Spinal cord (tissue), 10 donors: ENCODE measurements at places on chromosomes 6 and 20. TPM values are rescaled to one million over a fixed set of nuclear protein-coding genes. Genes with fewer than 3 reads are reported as not detected.

NNAT gene
- 220 TPM for total RNA-seq

SLC12A5 gene
- 26.2 TPM for total RNA-seq

OPRM1 gene
- 20.9 TPM for total RNA-seq

C6orf58 gene
- not detected for total RNA-seq

TFAP2C gene
- total RNA-seq = 0.50 TPM

ARMH2 gene
- total RNA-seq = 1.1 TPM

PCED1A gene
- total RNA-seq = 46.7 TPM

WFDC11 gene
- total RNA-seq = not detected
